Memory B cell (primary cell): ENCODE measurements at places on chromosomes 2 and 18.

GRCh38 chr2:64840426-64840881 is 148.7 kb upstream of the SLC1A4 start:
- DNase-seq: no peak

DNA sequence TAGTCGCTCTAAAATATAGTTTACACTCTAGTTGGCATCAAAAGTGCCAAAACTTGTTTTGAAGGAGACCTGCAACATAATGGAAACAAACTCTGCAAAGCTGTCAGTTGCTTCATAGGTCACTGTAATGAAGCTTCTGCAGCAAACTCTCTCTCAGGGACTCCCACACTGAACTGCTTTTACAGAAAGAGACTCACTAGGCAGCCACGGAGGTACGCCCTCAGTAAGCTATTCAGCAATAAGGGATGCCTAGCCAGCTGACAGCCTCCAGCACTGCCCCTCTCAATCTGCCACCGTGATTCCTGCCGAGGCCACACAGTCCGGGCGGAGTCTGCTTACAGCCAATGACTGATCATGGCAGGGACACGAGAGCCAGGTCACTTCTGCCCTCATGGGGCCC is 51.1 kb downstream of the COLEC12 start:
- no peak for DNase-seq

DNA sequence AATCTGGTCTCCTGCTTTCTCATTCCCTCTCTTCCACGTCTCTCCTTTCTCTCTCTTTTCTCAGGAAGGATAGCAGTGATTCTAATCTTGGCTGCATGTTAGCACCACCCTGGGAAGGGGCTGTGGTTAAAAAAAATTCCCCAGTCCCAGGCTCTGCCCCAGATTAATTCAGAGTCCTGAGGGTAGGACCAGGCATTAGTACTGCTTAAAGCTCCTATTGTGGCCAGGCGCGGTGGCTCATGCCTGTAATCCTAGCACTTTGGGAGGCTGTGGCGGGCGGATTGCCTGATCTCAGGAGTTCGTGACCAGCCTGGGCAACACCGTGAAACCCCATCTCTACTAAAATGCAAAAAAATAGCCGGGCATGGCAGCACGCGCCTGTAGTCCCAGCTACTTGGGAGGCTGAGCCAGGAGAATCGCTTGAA is 35.4 kb upstream of the EML4 start:
- no peak for DNase-seq

- no peak for DNase-seq
Observed at GRCh38 chr18:59565957-59566356, 131.3 kb downstream of the CCBE1 start.

- no peak for DNase-seq
Observed at GRCh38 chr2:233650981-233651380, 14.7 kb downstream of the UGT1A10 start.
